Activated CD8-positive, alpha-beta memory T cell treated with anti-CD3 and anti-CD28 coated beads for 1 hour (primary cell): ENCODE measurements at places on chromosomes 4 and X.

DNA sequence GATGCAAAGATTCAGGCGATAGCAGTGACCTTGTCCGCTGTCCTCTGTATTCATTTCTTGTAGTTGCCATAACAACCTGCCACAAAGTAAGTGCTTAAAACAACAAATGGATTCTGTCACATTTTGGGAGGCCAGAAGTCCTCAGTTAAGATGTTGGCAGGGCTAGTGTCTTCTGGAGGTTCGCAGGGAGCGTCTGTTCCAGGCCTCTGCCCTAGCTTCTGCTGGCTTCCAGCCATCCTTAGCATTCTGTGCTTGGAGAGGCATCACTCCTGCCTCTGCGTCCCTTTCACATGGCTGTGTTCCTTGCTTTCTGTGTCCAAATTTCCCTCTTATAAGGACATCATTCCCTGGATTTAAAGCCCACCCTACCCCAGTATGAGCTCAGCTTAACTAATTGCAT is 31.5 kb upstream of the ZNF185 start:
- DNase-seq: no peak

DNA sequence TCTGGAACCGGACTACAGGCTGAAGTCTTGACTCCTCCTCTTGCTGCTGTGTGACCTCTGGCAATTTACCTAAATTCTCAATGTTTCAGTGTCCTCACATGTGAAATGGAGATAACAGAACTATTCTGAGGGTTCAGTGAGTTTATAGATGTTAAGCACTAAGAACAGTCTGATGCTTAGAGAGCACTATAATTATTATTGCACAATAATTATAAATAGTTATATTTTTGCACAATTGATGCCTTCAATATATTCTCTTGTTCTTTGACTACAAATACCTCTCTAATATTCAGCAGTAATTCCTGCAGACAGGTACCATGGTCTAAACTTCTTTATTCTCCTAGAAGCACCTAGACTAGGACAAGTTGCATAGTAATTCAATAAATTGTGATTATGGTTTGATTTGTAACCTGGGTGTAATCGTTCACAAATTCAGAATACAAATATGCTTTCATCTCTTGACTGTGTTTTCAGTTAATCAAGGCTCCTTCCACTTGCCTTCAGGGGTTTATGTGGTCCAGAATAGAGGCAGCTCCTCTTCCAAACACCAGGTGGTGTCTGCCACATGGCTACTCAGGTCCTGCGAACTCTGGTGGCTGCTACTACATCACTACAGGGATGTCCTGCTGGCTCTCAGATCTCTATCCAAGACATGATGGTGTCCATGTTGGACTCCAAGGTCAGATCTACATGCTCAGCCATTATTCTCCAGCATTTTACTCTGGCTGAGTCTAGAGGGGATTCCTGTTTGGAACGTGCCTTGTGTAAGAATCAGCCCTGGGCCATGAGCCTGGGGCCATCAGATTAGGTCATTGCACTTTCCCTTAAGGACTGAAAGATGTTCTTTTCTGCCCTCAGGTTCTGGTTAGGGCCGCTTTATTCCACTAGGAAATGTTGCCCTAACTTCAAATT is 103.4 kb downstream of the QRFPR start:
- no peak for DNase-seq

- no peak for DNase-seq
Observed at GRCh38 chrX:150364347-150365050, 1.4 kb downstream of the MAMLD1 start.

DNA sequence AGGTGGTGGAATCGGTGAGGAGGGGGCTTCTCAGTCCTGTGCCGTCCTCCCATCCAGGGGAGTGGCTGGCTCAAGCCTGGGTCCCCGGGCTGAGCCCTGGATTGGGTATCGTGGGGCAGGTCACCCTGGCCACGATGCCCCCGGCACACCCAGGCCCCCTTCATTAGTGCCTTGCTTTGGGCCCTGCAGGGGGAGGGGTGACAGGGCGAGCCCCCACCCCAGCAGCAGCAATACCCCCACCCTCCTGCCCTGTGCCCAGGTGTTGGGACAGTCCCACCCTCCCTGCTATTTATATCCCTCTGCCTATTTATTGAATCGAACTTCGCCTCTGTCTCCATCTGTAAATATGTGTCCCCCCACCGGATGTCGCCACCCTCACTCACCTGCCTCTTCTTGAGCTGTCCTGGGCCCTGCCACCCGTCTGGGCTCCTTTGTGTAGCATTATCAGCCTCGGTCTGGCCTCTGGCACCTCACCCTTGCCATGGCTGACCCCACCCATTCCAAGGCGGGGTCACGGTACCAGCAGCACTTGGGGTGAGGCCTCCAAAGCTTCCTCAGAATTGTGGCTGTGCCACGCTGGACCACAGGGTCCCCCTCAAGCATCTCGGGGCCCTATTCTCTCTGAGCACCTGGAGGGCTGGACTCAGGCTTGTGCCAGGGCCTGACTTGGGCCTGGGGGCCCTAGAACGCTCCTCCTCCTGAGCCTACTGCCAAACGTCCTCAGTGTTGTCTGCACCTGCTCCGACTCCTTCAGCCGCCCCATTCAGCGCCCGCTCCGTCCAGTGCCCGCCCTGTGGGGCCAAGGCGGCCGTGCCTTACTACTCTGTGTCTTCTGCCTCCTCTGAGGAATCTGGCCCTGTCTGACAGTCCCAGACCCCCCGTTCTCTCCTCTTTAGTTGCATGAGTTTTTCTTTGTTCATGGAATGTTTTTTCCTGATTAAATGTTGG is 6.1 kb downstream of the LAGE3 start:
- DNase-seq: no peak

DNA sequence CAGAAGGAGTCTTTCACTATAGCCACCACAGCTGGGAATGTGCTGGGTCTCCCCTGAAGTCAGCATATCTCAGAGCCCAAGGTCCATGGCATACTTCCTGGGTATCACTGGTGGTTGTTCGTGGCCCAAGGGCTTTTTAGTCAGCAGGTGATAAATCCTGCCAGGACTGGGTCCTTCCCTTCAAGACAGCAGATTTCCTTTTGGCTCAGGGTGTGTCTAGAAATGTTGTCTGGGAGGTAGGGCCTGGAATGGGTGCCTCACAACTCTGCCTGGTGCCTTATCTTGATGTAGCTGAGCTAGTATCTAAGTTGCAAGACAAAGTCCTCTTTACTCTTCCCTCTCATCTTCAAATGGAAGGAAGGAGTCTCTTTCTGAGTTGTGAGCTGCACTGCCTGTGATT is 102.4 kb upstream of the TMLHE start:
- no peak for DNase-seq

- no peak for DNase-seq
Observed at GRCh38 chr4:182770996-182771514, 146.1 kb downstream of the DCTD start.

DNA sequence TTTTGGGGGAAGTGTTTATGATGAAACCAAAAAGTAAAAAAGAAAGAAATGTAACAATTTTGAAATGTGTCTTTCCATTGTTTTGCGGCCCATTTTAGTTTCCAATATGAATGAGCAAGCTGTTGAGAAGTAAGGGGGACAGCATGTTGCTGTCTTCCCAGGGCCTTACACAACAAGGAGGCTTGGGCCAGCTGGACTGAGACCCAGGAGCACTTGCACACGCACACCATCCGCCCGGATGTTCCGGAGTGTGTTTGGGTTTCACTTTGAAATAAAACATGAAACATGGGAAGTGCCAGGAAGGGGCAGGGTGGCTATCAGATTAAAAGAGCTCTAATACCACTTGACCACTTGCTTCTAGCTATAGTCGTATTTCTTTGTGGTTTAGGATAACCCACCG is 144.4 kb downstream of the NHS start:
- DNase-seq: no peak

DNA sequence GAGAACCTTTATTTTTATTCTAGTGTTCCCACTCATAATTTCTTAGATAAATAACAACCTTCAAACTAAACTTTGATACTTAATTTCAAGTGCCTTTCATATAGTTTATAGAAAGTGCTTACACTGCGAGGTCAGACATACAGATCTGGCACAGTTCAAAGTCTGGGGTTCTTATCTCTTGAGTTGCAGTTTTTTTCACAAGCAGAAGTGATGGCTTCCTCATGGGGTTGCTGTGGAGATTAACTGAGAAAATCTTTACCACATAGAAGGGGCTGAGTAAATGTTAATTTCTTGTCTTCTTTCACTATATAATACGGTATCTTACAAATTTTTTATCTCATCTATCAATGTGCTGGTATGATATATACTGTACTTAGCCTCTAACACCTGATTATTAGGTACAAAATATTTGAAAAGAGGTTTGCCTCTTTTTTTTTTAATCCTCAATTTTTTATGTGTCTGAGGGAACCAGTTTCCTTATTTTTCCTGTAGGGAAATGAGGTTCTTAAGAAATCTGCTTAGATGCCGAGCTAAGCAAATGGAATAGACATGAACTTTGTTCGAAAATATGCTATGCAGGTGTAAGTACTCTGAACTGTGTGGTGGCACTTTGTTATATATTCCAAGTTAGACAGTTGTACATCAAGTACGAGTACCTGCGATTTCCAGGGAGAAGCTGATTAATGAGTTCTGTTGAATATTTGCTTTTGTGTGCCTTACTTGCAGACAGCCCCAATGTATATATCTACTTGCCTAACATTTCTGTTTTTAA is 3.3 kb downstream of the ING2 start:
- no peak for DNase-seq

- no peak for DNase-seq
Observed at GRCh38 chrX:12304261-12304660, 166.0 kb downstream of the FRMPD4 start.

DNA sequence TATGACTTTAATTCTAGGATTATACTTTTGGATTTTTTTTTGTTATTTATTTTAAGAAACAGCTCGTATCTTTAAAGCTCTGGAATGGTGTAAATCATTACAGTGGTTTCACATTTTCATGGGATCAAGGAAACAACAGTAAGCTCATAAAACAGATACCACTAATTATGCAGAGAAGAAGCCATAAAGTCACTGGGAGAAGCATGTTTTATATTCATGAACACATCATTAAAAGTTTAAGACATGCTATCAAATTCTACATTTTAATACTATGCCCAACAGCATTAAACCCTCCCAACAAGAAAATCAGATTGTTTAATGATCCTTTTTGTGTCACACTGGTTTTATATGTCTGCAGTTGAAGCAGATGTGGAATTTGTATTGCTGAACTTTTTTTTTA is 149.9 kb downstream of the FBXO8 start:
- DNase-seq: no peak
